ENCODE measurements at places on chromosomes 1 and 21. TPM values are rescaled to one million over a fixed set of nuclear protein-coding genes. Genes with fewer than 3 reads are reported as not detected.
A peak's percentile ranks its signal among the peaks of the same experiment; 100 is the strongest.

- DNase-seq = no peak
- H3K4me3 ChIP-seq = no peak overlapping the region
- H3K4me1 ChIP-seq = no peaks in the 10 kb centered on the region
- no peaks in the 10 kb centered on the region for H3K27me3 ChIP-seq
Measured at GRCh38 chr1:152067929-152068328, 20.9 kb downstream of the TCHHL1 start.

SPRR1A gene
- total RNA-seq = not detected

GRCh38 chr1:77948841-77949424 is 29.9 kb downstream of the FUBP1 start:
- H3K27me3 ChIP-seq = no peaks in the 10 kb centered on the region
- H3K27ac ChIP-seq = no peak overlapping the region
- peaks cover 52% of the 10 kb centered on the region for H3K36me3 ChIP-seq
- DNase-seq = peak; percentile 29
- peaks cover 3% of the 10 kb centered on the region for H3K4me1 ChIP-seq
- H3K4me3 ChIP-seq = no peak overlapping the region

GRCh38 chr1:222616525-222616924 is 1.4 kb upstream of the MIA3 start:
- H3K27me3 ChIP-seq = no peaks in the 10 kb centered on the region
- H3K4me1 ChIP-seq = peaks cover 9% of the 10 kb centered on the region
- no peak overlapping the region for H3K4me3 ChIP-seq
- no peak for DNase-seq
- H3K36me3 ChIP-seq = no peaks in the 10 kb centered on the region

GRCh38 chr1:23593042-23593521 is 33.8 kb upstream of the ID3 start:
- no peaks in the 10 kb centered on the region for H3K36me3 ChIP-seq
- H3K27me3 ChIP-seq = no peaks in the 10 kb centered on the region
- no peak overlapping the region for H3K4me3 ChIP-seq
- no peak for DNase-seq
- peaks cover 19% of the 10 kb centered on the region for H3K4me1 ChIP-seq

GRCh38 chr1:242139442-242139841 is 140.5 kb upstream of the MAP1LC3C start:
- no peak overlapping the region for H3K4me3 ChIP-seq
- H3K27me3 ChIP-seq = no peaks in the 10 kb centered on the region
- H3K36me3 ChIP-seq = no peaks in the 10 kb centered on the region
- H3K27ac ChIP-seq = no peak overlapping the region
- no peaks in the 10 kb centered on the region for H3K4me1 ChIP-seq
- no peak for DNase-seq

DNA sequence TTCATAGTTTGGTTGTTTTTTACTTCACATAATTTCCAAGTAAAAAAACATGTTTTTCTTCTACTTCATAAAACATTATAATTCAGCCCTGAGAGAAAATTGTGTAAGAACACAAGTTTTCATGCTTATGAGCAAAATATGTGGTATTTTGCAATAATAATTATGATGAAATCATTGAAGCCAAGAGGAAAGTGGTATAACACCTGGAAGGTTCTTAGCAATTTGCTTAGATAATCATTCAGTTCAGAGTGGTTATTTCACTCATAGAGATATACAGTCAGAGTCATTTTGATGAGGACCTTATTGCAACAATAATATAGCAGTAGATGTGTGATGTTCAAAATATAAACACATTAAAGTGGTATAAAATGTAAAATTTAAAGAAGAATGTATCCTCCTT is 94.5 kb downstream of the PLPPR4 start:
- no peak for DNase-seq
- no peaks in the 10 kb centered on the region for H3K36me3 ChIP-seq
- no peak overlapping the region for H3K27ac ChIP-seq
- no peak overlapping the region for H3K4me3 ChIP-seq

- H3K27me3 ChIP-seq = no peaks in the 10 kb centered on the region
- H3K36me3 ChIP-seq = no peaks in the 10 kb centered on the region
- no peak for DNase-seq
- H3K4me3 ChIP-seq = no peak overlapping the region
Measured at GRCh38 chr1:229986737-229987337, 80.2 kb upstream of the GALNT2 start.

RNF207 gene
- 63.5 TPM for total RNA-seq

- H3K27me3 ChIP-seq = no peaks in the 10 kb centered on the region
- H3K27ac ChIP-seq = no peak overlapping the region
- H3K4me3 ChIP-seq = no peak overlapping the region
- DNase-seq = no peak
- no peaks in the 10 kb centered on the region for H3K36me3 ChIP-seq
Measured at GRCh38 chr1:245188403-245188802, 33.6 kb downstream of the KIF26B start.

GRCh38 chr1:228081578-228082213 is 812 bp upstream of the ARF1 start:
- H3K4me3 ChIP-seq = peak overlapping the region; percentile 80
- DNase-seq = no peak
- peaks cover 46% of the 10 kb centered on the region for H3K4me1 ChIP-seq
- no peaks in the 10 kb centered on the region for H3K36me3 ChIP-seq

GRCh38 chr1:109246141-109246551 is 3.2 kb upstream of the CELSR2 start:
- no peak for DNase-seq
- no peak overlapping the region for H3K27ac ChIP-seq
- H3K4me1 ChIP-seq = peaks cover 27% of the 10 kb centered on the region
- no peaks in the 10 kb centered on the region for H3K36me3 ChIP-seq

DNA sequence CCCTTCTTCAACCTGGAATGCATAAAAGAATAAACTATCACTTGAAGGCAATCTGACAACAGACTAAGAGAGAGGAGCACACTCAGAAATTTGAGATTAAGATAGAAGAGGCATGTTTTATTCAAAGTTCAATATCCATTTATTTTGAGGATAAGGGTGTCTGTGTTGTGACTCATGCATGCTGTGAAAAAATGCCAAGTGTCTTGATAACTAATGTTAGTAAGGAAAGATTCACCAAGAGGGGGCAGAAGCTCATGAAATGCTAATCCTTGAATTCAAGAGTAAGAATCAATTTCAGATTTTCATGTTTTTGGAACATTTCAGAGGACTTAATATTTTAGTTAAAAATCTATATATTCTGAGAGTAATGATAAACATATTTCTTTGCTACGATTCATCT is 94.0 kb downstream of the IFI44 start:
- no peak overlapping the region for H3K4me3 ChIP-seq
- H3K27me3 ChIP-seq = no peaks in the 10 kb centered on the region
- H3K36me3 ChIP-seq = no peaks in the 10 kb centered on the region
- no peak overlapping the region for H3K27ac ChIP-seq

GRCh38 chr1:110040548-110040947 is 6.1 kb downstream of the STRIP1 start:
- H3K27me3 ChIP-seq = no peaks in the 10 kb centered on the region
- H3K4me3 ChIP-seq = no peak overlapping the region
- H3K36me3 ChIP-seq = peaks cover 73% of the 10 kb centered on the region
- H3K4me1 ChIP-seq = peaks cover 5% of the 10 kb centered on the region
- H3K27ac ChIP-seq = no peak overlapping the region

OSCP1 gene
- total RNA-seq = 21.5 TPM

Data from thyroid gland (tissue), 4 donors.